Esophagus mucosa (tissue), 1 donor: ENCODE measurements at places on chromosomes 16 and 17. TPM values are rescaled to one million over a fixed set of nuclear protein-coding genes. Genes with fewer than 3 reads are reported as not detected.

- no peak for ATAC-seq
Measured at GRCh38 chr16:60064026-60064425, 1329.9 kb upstream of the GOT2 start.

DNA sequence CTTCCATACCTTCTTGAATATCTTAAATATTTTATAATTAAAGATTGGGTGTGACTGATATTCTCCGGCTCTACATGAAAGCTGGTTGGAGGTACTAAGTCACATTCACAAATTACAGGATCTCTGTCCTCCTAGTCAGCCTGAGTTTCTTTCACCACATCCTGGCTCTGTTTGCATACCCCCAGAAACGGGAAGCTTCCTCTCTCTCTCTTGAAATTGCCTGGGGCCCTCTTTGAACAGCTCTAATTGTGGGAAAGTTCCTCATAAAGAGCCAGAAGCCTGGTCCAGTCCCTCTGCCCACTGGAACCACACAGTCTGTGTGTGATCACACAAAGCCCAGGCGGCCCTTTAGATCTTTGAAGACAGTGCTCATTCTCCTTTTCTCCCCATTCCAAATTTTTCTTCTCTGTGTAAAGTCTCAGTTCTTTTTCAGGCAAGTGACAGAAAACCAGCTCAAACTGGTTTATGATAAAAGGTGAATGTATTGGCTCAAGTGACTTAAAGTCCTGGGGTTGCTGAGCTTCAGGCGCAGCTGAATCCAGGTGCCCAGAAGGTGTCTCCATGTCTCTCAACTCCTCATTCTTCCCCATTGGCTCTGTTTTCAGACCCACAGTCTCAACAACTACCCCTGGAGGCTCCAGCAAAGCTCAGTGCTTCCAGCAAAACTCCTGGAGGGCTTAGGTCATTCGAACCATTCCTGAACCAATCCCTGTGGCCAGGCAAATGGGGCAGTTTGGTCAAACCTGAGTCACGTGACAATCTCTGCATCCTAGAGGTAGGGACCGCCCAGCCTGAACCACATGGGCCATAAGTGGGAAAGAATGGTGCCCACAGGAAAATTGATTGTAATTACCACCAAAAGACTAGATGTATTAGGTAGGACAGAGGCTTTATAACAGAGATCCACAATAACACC is 8.5 kb upstream of the RAI1 start:
- ATAC-seq: no peak

GRCh38 chr16:10870137-10870776 is 6.7 kb upstream of the CIITA start:
- ATAC-seq: no peak

The NAT9 gene
- 14.6 TPM for total RNA-seq
